Hepatocyte (in vitro differentiated cells): ENCODE measurements at places on chromosomes 4 and X.

DNA sequence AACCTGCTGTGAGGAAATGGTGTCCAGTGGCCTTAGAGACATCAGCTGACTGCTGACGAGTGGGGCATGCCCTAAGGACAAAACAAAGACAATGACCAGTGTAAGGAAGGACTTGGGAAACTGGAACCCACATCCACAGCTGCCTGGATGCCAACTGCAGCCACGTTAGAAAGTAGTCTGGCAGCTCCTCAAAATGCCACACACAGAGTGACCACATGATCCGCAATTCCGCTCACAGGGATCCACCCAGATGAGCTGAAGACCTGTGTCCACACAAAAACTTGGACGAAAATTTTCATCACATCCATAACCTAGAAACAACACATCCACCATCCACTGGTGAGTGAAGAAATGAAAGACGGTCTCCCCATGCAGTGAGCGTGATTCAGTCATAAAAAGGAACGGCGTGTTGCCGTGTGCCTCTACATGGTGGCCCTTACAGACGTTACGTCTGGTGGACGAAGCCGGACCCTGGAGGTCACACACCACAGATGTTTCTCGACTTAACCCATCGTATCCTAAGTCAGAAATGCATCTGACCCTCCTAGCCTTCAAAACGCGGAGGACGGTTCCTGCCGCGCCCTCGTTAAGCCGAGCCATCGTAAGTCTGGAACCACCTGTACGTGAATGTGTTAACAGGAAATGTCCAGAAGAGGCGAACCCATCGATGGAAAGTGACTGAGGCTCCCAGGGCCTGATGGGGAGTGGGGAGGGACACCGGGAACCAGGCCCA, 40.6 kb upstream of the MXD4 start:
- DNase-seq: no peak

GRCh38 chr4:180285796-180286195, 1957.4 kb upstream of the TENM3 start:
- DNase-seq: no peak

GRCh38 chrX:39935411-39936064, 162.2 kb downstream of the BCOR start:
- DNase-seq: no peak

GRCh38 chr4:38011511-38012162, 51.4 kb downstream of the PTTG2 start:
- no peak for DNase-seq

GRCh38 chr4:7831330-7831729, 108.3 kb downstream of the AFAP1 start:
- DNase-seq: no peak

GRCh38 chrX:16316331-16316730, 149.1 kb downstream of the MAGEB17 start:
- DNase-seq: no peak

- DNase-seq: no peak
Observed at GRCh38 chrX:113548308-113549015, 707.8 kb upstream of the AMOT start.

- no peak for DNase-seq
Observed at GRCh38 chrX:43663173-43663572, 7.1 kb downstream of the MAOA start.

- no peak for DNase-seq
Observed at GRCh38 chr4:140076307-140076706, 77.7 kb downstream of the MAML3 start.
